ENCODE measurements at places on chromosomes 3 and 15.

GRCh38 chr3:7964899-7965298, 536.7 kb upstream of the LMCD1 start:
- DNase-seq: no peak

DNA sequence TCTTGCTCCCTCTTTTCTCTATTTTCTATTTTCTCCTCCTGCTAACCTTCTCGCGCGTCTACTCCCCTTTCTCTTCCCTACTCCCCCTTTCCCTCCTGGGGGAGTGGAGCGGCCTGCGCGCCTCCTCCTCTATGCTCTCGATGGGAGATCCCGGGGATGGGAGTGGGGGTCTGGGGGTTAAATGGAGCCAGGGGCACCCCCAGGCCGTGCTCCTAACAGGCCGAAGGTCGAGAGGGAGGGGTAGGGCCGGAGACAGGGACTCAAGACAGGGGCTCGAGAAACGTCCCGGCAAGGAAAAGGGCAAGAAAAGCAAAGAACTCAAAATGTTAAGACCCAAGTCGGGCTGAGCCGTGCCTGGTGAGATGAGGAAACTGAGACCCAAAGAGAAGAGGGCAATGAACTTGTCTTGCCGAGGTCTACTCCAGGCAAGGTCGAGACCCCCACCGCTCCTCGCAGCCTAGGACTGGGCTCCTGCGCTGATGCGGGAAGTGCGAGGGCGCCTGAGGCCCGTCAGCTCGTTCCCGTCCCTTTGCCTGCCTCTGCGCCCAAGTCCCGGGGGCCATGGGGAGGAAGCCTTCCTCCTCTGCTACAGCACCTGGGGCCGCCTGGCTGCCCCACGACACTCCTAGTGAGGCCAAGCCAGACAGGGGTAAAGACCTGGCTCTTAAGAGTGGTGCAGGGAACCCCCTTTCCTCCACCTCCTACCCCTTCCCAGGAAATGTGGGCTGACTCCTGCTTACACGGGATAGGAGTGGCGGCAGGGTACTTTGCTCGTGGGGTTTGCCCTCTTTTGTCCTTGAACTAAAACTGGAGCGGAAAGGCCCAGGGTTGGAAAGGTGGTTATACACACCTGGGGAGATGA, 770 bp upstream of the MEGF11 start:
- no peak for DNase-seq

DNA sequence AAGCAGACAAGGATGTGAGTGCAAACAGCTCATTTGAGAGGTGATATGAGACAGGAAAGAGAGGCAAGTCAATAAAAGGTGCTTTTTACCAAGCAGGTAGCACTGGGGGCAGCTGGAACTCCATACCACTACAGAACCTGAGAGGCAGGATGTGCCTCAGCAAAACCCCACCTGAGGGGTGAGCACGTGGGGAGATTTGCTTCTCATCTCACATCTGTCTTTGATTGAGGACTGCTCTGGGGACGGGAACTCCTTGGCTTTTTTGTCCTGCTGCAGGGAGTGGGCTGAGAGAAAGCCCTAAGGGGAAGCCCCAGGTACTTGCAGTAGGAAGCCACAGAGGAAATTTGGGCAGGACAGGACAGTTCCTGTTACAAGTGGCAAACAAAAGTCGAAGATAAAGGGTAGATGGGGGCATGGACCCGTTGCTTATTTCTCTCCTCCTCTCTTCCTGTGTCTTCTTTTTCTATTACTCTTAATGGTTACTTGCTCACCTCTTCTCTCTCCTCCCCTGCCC, 27.1 kb downstream of the CFAP161 start:
- no peak for DNase-seq

DNA sequence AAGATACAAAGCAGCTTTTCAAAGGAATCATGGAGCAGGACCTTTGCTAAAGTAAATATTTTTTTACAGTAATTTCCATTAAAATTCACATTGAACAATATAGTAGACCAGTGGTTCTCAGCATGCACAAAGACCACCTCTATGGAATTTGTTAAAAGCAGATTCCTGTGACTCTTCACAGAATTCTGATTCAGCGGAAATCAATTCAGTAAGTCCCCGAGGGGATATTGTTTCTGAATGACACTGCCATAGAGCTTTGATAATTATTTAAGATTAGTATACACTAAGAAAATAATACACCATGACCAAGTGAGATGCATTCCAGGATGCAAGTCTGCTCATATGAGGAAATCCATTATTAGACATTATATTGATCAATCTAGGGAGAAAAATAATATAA, 161.9 kb upstream of the TNIK start:
- DNase-seq: no peak

- no peak for DNase-seq
Measured at GRCh38 chr3:177131927-177132636, 65.2 kb downstream of the TBL1XR1 start.

- DNase-seq: no peak
Measured at GRCh38 chr3:12875857-12876836, 34.8 kb upstream of the RPL32 start.

GRCh38 chr3:52176951-52177700, 20.8 kb upstream of the ALAS1 start:
- no peak for DNase-seq

- no peak for DNase-seq
Measured at GRCh38 chr3:76122007-76122406, 336.7 kb upstream of the ZNF717 start.

- no peak for DNase-seq
Measured at GRCh38 chr15:71447328-71448250, 332.3 kb downstream of the THSD4 start.

- DNase-seq: no peak
Measured at GRCh38 chr3:86934851-86935250, 56.1 kb downstream of the VGLL3 start.

DNA sequence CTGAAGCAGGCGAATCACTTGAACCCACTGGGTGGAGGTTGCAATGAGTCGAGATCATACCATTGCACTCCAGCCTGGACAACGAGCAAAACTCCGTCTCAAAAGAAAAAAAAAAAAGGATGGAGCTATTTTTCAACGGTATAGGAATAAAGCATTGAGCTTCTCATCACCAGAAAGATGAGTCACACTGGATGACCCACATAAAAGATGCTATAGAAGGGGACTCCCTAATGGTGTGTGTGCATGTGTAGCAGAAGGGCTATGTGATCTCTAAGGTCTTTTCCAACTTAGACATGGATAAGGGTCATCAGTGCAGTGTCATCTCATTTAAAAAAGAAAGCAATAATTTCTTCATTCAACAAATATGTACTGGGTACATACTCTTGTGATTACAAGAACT, 476.0 kb downstream of the MFSD1 start:
- no peak for DNase-seq

GRCh38 chr3:13512451-13512850, 32.3 kb downstream of the HDAC11 start:
- DNase-seq: no peak

GRCh38 chr3:119352863-119353527, 58.8 kb downstream of the ARHGAP31 start:
- no peak for DNase-seq

DNA sequence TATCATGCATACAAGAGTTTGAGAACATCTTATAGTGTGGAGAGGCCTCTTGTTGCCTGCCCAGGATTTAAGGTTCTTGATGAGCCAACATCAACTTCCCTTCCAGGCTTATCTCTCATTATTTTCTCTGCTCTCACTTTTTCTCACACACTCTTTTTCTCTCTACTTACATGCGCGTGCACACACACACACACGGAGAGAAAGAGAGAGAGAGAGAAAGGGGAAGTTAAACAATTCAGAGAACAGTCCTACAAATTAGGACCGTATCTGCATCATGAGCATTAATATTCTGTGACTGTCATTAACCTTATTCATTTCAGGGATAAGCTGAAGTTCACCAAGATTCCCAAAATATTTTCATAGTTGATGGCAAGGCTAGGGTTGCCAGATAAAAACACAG, 269.0 kb downstream of the ZNF621 start:
- no peak for DNase-seq

DNA sequence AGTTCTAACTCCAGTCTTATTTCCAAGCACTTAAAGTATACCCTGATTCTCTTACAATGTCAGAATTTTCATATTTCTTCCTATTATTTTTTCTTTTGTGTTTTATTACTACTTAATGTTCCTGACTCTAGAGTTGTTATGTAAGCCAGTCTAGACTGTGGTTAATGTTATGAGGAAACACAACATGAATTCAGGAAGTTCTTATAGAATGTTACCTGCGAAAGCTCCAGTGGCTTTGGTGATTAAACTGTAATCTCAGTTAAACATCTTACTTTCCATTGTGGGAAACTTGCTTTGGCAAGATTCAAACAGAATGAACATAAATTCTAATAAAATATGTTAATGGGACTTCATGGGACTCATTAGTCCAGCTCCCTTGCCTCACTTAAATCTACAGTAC, 36.6 kb upstream of the CHL1 start:
- DNase-seq: no peak

- no peak for DNase-seq
Measured at GRCh38 chr3:184231671-184232070, 2.3 kb downstream of the VWA5B2 start.

- DNase-seq: no peak
Measured at GRCh38 chr15:73748730-73749129, 4.4 kb downstream of the INSYN1 start.

DNA sequence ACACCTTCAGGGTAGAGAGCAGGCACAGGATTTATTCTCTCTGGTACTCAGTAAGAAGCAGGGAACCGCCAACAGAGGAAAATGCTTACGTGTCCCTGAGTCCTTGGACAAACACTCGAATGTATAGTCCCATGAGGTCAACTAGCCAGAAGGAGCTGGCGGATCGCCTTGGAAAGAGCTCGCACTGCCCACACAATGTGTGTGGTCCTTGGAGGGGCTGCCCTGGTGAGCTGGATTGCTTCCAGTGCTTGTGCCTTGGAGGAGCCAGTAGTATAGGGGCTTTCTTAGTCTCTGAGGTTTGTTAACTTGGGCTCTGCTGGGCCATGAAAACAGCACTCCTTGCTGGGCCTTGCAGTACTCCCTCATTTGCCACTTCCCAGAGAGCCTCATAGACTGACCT, 40.7 kb upstream of the VILL start:
- no peak for DNase-seq

GRCh38 chr15:56978898-56979662, 60.6 kb downstream of the TCF12 start:
- DNase-seq: no peak

DNA sequence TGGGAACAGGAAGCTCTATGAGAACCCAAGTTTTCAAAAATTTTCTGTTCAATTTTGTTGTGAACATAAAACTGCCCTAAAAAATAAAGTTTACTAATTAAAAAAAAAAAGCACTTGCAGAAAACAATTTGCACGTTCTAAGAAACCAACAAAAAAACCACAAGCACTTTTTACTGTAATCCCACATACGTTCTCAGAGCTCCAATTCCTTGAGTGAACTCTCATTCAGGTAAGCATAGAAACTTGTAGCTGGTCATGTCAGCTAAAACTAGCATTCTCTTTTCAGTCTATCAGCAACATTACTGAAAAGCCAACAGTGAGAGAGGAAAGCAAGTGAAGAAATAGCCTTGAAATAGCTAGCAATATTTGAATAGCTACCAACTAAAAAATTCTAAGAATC, 11.5 kb upstream of the TMF1 start:
- no peak for DNase-seq

DNA sequence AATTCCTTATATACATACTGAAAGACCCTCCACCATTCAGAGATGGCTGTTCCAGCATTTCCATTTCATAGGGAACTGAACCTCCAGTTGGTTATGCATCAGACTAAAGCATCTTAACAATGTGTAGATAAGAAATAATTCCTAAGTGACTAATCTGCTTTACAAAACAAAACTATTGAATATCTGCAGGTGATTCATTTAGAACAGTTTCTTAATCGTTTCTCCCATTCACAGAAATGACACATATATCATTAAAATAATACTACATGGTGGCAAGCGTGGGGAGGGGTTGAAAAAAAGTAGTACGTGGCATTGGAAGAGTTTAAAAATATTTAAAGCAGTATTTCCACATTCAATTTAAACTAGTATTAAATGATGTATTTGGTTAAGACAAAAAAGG, 19.5 kb downstream of the COPS2 start:
- DNase-seq: no peak

DNA sequence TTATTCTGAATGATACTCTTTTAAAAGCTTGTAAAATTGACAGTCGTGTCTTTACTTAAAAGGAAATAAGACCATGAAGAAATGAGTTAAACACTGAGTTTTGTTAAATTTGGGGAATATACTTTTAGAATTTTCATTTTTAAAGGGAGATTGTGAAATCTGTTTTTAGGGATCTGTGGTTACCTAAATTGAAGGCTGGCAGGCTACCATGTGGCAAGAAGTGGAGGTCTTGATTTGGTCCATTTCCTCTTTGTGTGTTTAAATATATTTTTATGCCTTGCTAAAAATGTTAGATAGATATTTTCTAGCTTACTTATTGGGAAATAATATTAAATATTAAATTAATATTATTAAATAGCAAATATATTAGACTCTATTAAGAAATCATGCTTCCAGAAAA, 36.6 kb upstream of the SLC22A13 start:
- DNase-seq: no peak

DNA sequence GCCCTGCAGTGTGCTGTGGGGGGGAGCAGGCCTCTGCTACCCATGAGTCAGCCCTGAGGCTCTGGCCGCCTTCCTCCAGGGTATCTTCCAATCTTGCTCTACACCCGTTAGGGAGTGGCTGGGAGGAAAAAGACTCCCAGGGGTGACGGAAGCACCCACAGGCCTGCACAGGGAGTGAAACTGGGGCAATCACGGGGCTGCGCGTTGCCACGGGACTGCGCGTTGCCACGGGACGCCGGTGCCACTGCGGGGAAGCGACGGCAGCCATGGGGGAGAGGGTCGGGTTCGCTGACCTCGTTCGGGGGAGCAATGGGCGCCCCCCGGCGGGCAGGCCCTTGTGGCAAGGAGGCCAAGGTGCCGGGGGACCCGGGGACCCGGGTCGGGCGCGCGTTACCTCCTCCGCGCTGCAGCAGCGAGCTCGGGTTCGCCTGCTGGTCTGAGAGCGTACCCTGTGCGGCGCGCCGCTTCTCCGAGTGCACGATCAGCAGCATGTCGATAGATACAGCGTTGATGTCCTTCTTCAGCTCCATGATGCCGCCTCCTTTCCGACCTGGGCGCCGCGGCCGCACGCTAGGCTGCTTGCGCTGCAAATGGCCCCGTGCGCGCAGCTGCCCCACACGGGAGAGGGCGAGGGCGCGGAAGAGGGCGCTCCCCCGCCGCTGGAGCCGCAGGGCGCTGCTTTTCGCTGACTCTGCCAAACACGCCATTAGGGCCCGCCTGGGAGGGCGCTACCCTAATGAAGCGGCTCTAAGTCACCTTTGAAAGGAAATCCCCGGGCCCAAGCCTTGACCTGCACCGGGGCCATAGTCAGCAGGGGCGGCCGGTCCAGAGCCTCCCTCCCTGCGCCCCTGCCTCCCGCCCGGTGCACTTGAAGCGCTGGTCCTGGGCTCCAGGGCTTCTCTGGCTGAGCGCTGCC, at the start of gene KY:
Gene KY (minus strand): TSS at position 592 of the 916 bp plus-strand sequence. CDS start 62 bp downstream, at position 530.
- DNase-seq: no peak

- DNase-seq: no peak
Measured at GRCh38 chr3:168139947-168140346, 44.2 kb upstream of the GOLIM4 start.

- DNase-seq: no peak
Measured at GRCh38 chr3:139104062-139104461, 59.4 kb upstream of the PRR23C start.

- DNase-seq: no peak
Measured at GRCh38 chr3:79906106-79906505, 138.3 kb upstream of the ROBO1 start.

GRCh38 chr15:79349525-79349924, 38.6 kb downstream of the TMED3 start:
- no peak for DNase-seq

Measured in glomerular endothelial cell (primary cell).